ENCODE measurements at places on chromosomes 5 and 9.

- no peak for DNase-seq
Observed at GRCh38 chr5:82884821-82885471, 192.2 kb downstream of the TMEM167A start.

DNA sequence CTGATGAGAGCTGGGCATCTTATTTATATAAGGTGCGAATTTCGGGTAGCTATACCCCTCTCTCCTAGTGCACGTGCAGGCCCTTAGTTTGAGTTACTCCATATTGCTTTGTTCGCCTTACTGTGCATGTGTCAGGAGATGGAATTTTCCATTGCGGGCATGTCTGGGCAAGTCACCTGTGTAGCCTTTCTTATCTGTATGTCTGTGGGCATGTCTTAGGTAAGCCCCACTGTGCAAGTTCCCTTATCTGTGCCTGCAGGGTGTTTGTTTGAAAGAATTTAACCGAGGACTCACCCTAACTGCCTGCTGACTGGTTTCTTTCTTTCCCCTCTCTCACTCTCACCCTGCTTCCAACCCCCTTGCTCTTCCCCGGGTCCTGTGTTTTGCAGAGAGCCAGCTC, 140.7 kb upstream of the RANBP3L start:
- no peak for DNase-seq

DNA sequence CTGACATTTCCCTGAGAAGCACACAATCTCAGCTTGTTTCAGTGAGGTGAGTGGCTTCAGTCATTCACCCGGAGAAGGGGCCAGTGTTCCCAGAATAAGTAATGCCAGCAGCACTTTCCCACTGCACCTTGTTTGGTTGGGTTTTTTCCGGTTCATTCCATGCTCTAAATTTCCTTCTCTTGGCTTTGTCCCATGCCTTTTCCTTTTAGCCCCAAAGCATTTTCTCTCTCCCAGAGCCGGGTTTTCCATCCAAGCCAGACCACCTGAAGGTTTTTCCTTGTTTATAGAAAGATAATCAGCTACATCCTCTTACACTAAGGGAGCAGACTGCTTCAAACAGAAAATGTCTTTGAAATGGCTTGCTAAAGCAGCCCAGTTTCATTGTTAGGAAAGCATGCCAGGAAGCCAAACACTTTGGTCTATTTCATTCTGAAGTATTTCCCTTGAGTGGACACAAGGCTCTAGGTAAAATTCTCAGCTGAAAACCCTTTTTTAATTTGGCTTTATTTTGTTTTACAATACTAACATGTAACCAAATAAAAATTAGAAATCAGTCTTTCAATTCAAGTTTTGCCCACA, 501.6 kb downstream of the DTWD2 start:
- no peak for DNase-seq

DNA sequence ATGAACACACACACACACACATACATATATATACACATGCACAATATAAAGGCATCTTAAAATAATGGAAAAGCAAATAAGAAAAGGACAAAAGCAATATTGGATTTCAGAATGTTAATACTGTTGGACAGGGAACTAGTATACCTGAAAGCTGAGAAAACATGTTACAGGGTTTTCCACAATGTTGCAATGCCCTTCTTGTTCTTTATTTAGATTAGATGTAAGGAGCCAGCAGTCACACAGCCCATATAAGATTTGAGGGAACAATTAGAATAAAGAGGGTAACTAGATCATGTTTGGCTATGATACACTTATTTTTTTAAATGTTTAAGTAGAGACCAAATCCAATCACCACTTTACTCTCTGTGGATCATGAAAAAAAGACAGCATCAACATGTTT, 61.7 kb downstream of the SH3TC2 start:
- no peak for DNase-seq

- DNase-seq = no peak
Observed at GRCh38 chr9:110188991-110189390, 19.0 kb downstream of the C9orf152 start.

DNA sequence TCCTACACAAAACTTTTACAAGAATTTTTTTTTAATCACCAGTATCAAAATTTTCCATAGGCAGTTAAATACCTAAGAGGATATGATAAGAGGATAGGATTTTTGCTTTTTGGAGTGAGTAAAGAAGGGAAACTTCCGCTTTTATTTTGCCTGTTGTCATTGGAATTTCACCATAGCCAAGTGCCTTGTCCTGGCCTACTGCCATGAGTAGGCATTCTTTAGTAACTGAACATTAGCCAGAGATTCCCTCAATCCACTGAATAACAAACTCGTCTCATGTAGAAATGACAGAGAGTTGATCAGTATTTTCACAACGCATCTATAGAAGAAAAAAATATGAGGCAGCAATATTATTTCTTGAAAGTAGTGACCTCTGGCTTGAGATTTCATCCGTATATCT, 289.6 kb upstream of the ADAMTSL1 start:
- no peak for DNase-seq

GRCh38 chr5:14332746-14333145, 189.6 kb downstream of the TRIO start:
- no peak for DNase-seq

DNA sequence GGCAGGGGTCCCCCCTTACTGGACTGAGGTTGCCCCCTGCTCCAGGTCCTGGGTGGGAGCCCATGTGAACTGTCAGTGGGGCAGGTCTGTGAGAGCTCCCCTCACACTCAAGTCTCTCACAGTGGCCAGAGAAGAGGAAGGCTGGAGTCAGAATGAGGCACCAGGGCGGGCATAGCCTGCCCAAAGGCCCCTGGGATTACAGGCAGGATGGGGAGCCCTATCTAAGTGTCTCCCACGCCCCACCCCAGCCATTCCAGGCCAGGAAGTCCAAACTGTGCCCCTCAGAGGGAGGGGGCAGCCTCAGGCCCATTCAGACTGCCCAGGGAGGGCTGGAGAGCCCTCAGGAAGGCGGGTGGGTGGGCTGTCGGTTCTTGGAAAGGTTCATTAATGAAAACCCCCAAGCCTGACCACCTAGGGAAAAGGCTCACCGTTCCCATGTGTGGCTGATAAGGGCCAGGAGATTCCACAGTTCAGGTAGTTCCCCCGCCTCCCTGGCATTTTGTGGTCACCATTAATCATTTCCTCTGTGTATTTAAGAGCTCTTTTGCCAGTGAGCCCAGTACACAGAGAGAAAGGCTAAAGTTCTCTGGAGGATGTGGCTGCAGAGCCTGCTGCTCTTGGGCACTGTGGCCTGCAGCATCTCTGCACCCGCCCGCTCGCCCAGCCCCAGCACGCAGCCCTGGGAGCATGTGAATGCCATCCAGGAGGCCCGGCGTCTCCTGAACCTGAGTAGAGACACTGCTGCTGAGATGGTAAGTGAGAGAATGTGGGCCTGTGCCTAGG, at the start of gene CSF2:
Gene CSF2, plus strand, starts transcription at position 559 of the 783 bp plus-strand sequence. Its CDS starts 35 bp downstream, at position 594.
- no peak for DNase-seq

GRCh38 chr9:27371382-27371781, 74.4 kb upstream of the EQTN start:
- DNase-seq = no peak

- DNase-seq = no peak
Observed at GRCh38 chr9:128610897-128611296, 45.8 kb downstream of the DYNC2I2 start.

GRCh38 chr5:174790906-174791305, 66.5 kb downstream of the MSX2 start:
- no peak for DNase-seq

DNA sequence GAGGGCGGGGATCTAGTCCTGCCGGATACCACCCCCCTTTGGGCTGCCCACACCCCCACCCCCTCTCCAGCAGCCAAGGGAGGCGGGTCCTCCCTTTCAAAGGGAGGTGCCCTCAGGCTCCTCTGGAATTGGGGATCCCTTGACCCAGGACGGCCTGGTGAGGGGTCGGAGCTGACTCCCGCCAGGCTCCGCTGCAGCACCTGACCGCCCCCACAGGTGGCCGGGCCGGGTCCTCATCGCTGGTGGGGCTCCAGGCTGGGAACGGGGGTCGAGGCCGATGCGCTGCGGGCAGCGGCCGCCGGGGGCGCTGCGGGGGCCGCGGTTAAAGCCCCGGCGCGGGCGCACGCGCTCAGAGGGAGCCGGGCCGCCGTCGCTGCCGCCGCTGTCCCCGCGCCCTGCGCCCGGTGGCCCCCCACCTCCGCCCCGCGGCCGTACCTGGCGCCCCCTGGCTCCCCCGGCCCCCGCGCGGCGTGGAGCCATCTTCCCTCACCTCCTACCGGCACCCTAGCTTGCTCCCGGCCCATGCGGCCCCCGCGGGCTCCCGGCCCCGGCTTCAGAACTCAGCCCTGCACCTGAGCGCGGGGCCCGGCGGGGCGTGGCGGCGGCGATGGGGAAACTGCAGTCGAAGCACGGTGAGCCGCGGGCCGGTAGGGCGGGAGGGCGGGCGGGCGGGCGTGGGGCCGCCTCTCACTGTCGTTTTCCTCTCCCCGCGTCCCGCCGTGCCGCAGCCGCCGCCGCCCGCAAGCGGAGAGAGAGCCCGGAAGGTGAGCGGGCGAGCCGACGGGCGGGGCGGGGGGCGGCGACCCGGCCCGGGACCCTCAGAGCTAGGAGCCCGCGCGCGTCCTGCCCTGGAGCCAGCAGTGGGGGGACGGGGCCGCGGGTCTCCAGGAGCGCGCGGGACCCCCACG, at the start of gene NKD2:
Gene NKD2, plus strand, starts transcription at position 352 of the 908 bp plus-strand sequence. Its CDS starts 256 bp downstream, at position 608.
- DNase-seq = peak; percentile 64

- DNase-seq = no peak
Observed at GRCh38 chr9:89695441-89695891, 90.7 kb downstream of the GADD45G start.

- DNase-seq = no peak
Observed at GRCh38 chr9:106104887-106105286, 410.5 kb downstream of the TMEM38B start.

- no peak for DNase-seq
Observed at GRCh38 chr9:18347386-18348082, 126.4 kb upstream of the ADAMTSL1 start.

DNA sequence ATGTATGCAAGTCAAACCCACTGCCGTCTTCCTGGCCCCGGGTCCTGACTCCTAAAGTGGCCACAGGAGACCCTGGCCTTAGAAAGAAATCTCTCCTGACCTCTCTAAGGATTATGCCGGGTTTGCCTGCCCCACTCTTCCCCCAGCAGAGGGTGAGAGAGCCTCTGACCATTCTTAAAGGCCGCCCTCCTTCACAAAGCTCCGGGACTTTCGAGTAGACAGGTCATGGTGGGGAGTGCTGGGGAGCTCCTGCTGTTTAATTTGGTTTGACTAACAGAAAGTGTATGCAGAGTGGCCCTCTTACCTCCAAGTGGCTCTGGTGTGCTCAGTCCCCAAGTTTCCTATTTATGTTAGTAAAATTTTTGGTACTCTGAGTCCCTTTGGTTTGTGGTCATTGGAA, 111.8 kb downstream of the LRRC70 start:
- DNase-seq = no peak

- no peak for DNase-seq
Observed at GRCh38 chr9:4662989-4663792, 1.1 kb downstream of the PLPP6 start.

DNA sequence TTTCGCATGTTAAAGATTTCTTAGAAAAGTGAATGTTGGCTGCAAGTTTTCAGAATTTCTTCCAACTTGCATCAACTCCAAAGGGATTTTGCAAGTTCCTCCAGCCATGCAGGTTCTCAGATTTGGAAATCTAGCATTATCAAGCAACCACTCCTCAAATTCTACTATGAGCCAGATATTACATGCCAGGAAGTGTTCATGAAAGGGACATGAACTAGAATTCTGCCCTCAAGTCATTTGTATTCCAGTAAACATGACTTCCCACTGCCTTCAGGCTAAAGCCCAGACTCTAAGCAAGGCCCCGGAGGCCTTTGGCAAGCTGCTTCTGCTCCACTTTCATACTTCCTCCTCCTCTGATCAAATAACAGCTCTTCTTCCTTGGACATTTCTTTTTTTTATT, 111.3 kb upstream of the PAPPA start:
- no peak for DNase-seq

DNA sequence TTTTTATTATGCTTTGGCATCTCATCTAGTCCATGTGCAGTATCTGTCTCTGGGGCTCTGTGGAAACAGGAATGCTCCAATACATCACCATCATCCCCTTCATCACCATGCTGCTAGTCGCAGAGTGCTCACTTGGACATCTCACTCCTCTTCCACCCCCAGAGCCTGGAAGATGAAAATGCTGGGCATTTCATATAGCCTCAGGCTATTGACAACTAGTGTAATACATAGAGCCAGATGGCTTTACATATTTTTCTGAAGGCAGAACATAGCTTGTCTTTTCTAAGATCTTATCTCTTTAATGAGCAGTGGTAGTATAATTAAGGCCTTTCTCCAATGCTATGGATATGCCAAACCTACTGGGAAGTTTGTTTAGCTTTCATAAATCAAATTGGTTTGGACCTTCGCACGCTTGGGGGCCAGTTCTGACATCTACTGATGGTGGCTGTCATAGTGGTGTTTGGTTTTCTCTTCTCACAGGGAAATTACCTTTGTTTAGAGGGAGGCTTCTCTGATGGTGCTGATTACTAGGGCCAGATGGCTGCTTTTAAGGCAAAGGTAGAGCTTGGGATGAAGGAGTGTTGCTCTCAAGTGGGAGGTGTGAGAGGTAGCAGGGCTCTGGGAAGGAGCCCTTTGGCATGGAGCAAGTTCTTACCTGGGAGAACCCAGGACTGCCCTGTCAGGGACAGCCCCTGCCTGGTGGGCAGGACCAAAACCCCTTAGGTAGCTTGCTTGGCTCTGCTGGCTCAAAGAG, 63.1 kb upstream of the CXCL14 start:
- DNase-seq = no peak

- no peak for DNase-seq
Observed at GRCh38 chr5:65299861-65300260, 181.9 kb downstream of the ADAMTS6 start.

GRCh38 chr9:136505406-136506403, 22.9 kb upstream of the SEC16A start:
- no peak for DNase-seq

GRCh38 chr5:98635656-98636055, 137.8 kb upstream of the RGMB start:
- DNase-seq = no peak

DNA sequence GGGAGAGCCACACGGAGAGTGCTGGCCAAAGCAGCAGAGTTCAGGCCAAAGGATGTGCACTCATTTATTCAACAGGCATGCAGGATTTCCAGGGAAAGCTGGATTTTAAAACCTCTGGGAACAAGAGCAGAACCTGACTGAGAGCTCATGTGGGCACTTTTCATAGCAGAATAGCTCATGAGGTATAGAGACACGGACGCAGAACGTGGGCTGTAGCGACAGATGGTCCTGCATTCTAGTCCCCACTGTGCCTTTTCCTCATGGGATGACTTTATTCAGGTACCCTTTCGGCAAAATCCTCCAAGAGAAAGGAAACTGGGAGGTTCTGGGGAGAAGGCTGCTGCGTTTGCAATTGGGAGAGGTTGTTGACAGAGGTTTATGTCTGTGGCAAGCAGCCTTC, 5.4 kb downstream of the IL4 start:
- DNase-seq = no peak
